Activated effector memory CD4-positive, alpha-beta T cell treated with anti-CD3 and anti-CD28 coated beads, Interleukin-2, amount 50 U/mL, for 16 hours (primary cell): ENCODE measurements at places on chromosomes 2 and 18.

- DNase-seq, result no peak
These were observed 33.3 kb downstream of the IL1R2 start for GRCh38 chr2:102025016-102025501.

GRCh38 chr18:76397631-76398030, 97.4 kb downstream of the ZNF516 start:
- DNase-seq, result no peak

GRCh38 chr18:39186008-39186407, 1620.4 kb upstream of the CELF4 start:
- no peak for DNase-seq

DNA sequence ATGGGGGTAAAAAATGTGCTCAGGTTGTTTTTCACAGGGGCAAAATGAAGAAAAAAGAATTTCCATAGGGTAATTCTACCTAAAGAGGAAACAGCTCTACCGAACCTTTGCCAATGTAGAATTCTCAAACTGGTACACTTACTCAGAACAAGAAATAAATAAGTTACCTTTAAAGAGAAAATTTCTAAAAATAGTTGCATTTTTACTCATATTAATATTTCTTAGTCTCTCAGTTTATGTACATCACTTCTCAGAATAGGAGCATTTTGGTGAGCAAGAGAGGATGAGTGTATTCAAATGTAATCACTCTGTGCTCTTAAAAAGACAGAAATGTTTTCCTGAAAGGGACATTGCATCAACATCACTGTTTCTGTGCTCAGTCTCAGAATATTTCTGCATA, 574.7 kb upstream of the SLC8A1 start:
- DNase-seq, result no peak

GRCh38 chr2:46315103-46315890, 18.1 kb downstream of the EPAS1 start:
- no peak for DNase-seq

DNA sequence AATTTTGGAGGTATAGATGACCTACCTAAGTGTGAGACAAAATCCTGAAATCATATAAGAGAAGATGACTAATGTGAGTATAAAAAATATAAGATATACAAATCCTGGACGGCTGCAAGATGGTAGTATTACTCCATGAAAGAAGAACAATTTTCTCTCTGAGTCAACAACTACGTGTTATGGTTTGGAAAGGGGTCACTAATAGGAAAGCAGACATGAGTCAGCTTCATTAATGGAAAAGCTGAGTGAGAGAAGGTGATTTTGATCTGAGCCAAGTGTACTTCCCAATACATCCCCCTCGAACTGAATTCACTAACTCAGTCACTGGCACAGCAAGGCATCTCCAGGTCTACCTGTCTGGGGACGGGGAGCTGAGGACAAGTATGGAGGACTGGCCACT, 20.1 kb upstream of the SELENOI start:
- DNase-seq, result no peak

DNA sequence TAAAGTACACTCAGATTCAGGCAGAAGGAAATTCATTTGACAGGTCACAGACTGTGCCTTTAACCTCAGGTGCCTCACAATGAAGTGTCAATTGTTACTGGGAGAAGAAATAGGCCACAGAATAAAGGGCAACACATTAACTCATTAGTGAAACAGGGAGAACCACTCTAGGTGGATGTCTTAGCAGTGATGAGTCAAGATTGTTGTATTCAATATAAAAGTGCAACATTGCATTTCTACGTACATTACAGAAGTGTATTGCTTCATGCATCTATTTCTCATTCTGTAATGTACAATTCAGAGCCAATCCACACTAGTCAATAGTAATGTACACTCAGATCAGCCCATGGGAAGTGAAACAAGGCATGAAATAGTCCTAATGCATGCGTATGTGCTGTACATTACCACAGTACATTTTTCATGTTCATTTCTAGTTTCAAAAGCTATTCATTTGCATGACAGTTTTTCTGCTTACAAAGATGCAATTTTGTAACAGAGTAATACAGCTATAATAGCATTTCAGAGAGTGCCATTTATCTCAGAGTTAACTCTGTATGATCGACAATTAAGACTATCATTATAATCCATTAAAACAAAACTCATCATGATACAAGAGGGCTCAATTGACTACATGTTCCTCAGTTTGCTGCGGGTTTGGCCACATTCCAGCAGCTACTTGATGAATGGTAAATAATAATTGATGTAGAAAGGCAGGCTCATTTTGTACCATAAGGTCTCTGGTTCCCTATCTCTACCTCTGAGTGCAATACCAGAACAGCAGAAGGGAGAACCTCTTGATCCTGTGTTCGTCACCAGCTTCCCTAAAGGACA, 12.2 kb upstream of the ARL5A start:
- DNase-seq, result no peak

GRCh38 chr2:38264396-38265221, 112.5 kb downstream of the ATL2 start:
- no peak for DNase-seq

- peak; percentile 63 for DNase-seq
These were observed 71.2 kb downstream of the MBP start for GRCh38 chr18:77061281-77061945.

DNA sequence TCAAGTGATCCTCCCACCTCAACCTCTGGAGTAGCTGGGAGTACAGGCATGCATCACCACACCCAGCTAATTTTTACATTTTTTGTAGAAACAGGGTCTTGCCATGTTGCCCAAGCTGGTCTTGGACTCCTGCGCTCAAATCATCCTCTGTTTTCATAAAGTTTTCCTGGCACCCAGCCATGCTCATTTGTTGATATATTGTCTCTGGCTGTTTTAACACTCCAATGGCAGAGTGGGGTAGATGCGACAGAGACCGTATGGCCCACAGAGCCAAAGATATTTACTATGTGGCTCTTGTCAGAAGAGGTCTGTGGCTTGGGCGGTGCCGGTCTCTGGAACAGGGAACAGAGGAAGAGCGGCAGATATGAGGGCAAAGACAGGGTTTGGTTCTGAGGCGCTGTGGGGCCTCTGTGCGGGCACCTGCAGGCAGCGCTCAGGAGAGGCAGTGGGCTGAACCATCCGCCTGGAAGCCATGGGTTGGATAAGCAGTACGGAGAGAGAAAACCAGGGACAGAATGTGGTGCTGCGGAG, 50.2 kb downstream of the CENPO start:
- DNase-seq, result no peak

DNA sequence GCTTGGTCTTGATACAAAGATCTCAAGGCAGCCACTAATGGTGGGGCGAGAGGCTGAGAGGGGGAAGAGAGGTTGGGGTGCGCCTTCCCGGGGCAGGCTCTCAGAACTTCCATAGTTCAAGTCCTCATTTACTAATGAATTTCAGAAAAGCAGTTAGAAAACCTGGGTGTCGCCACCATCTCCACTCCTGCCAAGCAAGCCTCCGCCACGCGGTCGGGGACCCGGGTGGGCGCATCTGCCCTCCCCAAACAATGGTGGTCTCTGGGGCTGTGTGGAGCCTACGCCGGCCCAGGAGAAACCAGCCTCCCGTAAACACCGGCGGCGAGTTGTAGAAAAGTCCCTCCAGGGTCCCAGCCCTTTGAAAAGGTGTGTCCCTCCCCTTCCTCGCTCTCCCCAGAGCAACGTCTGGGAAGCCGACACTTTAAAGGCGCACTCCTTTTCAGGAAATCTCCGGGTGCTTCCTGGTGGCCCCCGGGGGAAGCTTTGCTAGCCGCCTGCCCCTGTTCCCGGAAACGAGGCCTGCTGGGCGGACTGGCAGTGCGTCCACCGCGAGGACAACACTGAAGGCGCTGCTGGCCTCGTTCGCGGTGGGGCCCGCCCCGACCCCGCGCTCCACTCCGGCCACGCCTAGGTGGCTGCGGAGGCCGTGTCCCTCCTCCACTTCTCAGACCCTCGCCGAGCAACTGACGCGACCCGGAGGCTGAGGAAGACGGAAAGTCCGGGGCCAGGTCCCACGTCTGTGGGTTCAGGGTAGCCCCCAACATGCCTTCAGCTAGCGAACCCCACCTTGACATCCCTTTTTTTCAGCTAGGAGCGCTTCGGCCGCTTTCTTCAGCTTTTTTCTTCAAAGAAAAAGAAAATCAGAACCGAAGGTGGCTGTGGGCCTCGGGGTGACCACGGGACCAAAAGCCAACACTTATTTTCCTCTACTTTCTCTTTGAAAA, 16.8 kb downstream of the EVX2 start:
- no peak for DNase-seq

DNA sequence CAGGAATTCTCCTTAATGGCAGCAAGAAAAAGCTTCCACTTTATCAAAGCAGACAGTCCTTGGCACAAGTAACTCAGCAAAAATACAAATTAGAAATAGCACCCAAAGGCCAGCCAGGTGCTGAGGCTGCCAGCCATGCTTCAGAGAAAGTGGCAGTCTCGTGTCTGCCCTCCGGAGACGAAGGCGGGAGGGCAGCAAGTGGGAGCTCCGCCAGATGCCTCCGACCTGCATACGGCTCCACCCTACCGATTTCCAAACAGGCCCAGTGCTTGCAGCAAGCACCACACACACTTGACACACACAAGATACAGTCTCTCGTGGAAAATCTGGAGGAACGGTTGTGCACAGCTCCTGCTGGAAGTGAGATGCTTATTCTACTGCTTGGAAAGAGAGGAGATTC, 134.9 kb upstream of the REV1 start:
- no peak for DNase-seq

DNA sequence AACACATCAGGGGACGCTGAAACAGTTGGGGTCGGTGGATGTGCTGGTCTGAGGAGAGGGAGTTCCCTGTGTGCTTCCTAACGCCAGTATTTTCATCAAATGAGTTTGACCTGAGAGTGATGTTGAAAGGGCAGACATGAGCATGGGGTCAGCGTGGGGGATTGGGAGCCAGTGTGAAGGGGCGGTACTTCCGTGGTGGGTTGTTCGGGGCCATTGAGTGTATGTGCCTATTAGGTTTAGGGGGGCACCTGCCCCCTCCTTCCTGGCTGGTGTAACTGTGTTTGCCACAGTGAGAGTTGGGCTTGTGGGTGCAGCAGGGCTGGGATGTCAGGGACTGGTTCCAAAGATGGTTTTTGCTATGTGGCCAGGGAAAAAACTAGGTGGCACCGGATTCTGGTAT, 24.4 kb downstream of the SPEG start:
- DNase-seq, result no peak

GRCh38 chr2:235542733-235543127, 48.9 kb downstream of the AGAP1 start:
- DNase-seq, result peak; percentile 38

DNA sequence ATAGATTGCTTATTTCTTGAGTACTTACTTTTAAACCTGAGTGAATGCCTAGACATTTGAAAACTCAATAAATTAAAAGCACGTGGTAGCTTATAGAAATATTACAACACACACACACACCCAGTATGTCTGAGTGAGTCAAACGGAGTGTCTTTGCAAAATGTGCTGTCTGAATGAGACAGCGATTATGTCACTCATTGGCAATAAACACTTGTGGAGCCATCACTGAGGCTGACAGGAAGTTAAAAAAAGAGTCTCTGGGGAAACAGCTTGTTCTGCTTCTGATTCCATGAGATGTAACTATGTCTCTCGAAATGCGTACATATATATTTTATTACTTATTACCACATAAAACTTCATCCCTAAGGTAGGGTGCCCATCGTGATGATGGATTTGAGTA, 22.3 kb upstream of the VPS4B start:
- DNase-seq, result no peak

GRCh38 chr2:12046641-12047040, 300.2 kb downstream of the LPIN1 start:
- DNase-seq, result no peak

- no peak for DNase-seq
These were observed 78.6 kb downstream of the BARD1 start for GRCh38 chr2:214730800-214731407.

GRCh38 chr2:58515827-58516573, 274.9 kb upstream of the FANCL start:
- DNase-seq, result no peak

DNA sequence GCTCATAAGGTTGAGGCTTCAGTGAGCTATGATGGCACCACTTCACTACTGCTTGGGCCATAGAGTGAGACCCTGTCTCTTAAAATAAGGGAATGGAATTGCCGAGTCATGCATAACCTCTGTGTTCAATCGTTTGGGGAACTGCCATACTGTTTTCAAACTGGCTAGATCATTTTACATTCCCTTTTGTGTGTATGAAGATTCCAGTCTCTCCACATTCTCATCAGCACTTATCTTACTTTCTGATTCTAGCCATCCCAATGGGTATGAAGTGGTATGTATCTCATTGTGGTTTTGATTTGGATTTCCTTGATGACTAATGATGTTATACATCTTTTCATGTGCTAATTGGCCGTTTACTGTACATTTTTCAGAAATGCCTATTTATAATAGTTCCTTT, 23.7 kb downstream of the MARCHF7 start:
- no peak for DNase-seq

GRCh38 chr2:29632018-29632417, 289.4 kb downstream of the ALK start:
- no peak for DNase-seq

GRCh38 chr2:141900826-141901225, 230.0 kb downstream of the LRP1B start:
- no peak for DNase-seq

DNA sequence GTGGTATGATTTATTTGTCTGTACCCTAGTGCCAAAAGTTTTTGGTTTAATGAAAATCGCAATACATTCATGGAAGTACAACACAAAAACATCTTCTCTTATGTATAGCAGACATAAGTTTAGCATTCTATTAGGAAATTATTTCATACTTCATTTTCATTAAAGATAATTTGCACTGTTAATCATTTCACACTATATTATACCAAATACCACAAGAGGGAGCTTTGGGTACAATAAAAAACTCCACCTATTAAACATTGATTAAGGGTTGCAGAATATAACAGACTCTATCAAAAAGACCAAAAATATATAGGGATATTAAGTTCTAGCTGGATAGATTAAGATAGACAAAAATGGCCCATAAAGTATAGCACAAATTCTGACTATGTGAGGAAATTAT, 79.0 kb downstream of the SLC66A3 start:
- no peak for DNase-seq

- no peak for DNase-seq
These were observed 25.4 kb upstream of the ST3GAL5 start for GRCh38 chr2:85913884-85914881.
